ENCODE measurements at places on chromosomes 11 and 22. TPM values are rescaled to one million over a fixed set of nuclear protein-coding genes. Genes with fewer than 3 reads are reported as not detected.

GRCh38 chr22:49678137-49678841 lies 149.4 kb downstream of the BRD1 start:
- DNase-seq = no peak

CALCA gene
- not detected for total RNA-seq

- DNase-seq = no peak
These were observed 76.8 kb upstream of the BIRC3 start for GRCh38 chr11:102240502-102240901.

DNA sequence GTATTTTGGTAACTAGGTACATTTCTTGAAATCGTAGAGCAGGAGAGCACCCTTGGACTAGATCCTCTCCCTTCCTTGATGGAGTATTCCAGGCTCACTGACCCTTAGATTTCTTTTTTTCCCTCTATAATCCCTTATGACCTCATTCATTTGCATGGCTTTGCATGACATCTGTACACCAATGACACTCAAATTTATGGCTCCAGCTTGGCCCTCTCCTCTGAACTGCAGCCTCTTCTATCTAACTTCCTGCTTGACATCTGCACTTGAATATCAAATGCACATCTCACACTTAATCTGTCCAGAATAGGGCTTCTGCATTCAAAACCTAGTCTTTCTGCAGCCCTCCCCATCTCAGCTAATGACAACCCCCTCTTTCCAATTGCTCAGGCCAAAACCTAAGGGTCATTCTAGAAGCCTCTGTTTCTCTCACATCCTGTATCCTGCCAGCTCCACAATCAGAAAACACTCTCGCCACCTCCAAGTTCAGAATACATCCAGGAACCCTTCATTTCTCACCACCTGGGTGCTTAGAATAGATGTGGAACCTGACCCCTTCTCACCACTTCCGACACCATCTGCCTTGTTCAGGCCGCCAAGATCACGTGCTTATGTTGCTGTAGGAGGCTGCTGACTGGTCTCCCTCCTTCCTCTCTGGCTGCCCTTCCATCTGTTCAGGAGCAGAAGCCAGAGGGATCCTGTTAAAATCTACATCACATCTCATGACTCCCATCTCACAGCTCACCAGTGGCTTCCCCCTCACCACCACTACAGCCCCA lies 138.9 kb upstream of the MTNR1B start:
- DNase-seq = no peak

- DNase-seq = no peak
These were observed 5.1 kb downstream of the SCN4B start for GRCh38 chr11:118147502-118147901.

GRCh38 chr11:32420937-32421901 lies 14.1 kb downstream of the WT1 start:
- no peak for DNase-seq

DNA sequence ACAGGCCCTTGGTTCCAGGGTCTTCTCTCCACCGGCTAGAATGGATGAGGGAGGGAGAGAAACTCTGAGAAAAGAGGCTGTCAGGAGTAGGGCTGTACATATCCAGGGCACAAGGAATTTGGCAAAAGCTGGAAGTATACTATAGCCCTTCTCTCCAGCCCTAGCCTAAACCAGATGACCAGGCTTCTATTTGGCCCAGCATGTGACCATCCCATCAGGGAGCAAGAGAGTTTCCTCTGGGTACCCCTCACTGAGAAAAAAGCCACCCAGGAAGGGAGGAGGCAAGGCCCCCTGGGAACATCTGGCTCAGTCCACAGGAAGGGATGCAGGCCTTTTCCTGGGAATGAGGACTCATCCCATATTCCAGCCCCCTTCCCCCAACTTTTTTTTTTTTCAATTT lies 8.3 kb downstream of the CD44 start:
- no peak for DNase-seq

ST3GAL4 gene
- total RNA-seq = 15.3 TPM

GRCh38 chr22:28229566-28230485 lies 310.8 kb upstream of the PITPNB start:
- no peak for DNase-seq

GRCh38 chr22:32336121-32336603 lies 21.5 kb upstream of the RFPL3 start:
- no peak for DNase-seq

GRCh38 chr11:78266451-78266850 lies 77.7 kb downstream of the USP35 start:
- DNase-seq = no peak

PHLDA2 gene
- 118 TPM for total RNA-seq

GRCh38 chr11:20258376-20258895 lies 98.2 kb upstream of the DBX1 start:
- no peak for DNase-seq

GRCh38 chr22:41818011-41818410 lies 14.9 kb upstream of the SREBF2 start:
- DNase-seq = no peak

EXPH5 gene
- total RNA-seq = 17.9 TPM

DNA sequence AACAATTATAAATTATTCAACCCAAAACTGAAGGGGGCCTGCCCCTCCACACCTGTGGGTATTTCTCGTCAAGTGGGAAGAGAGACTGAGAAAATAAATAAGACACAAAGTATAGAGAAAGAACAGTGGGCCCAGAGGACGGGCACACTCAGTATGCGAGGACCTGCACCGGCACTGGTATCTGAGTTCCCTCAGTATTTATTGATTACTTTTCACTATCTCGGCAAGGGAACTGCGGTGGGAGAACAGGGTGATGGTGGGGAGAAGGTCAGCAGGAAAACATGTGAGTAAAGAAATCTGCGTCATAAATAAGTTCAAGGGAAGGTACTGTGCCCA lies 3.2 kb downstream of the C11orf54 start:
- no peak for DNase-seq

KCNK7 gene
- not detected for total RNA-seq

GRCh38 chr22:45626198-45626651 lies 45.4 kb upstream of the ATXN10 start:
- peak; percentile 92 for DNase-seq

Measured in MCF 10A (cell line).